NCI-H146 (cell line): ENCODE measurements at places on chromosomes 2 and 18.

DNA sequence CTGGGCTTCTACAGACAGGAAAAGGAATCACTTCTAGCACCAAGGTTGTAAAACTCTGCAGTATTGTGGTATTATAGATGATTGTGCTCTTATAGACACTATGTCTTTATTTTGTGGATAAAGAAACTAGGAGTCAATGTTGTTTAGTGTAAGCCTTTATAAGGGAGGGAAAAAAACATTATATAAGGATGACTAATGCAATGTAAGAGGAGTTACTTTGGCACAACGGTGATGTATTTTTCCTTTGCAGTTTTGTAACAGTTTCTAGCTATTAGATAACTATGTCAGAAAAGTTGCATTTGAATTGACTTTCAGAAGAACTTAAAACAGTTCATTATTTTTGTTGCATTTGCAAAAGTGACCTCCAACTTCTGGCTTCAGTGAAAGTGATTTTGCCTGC is 545.4 kb downstream of the CCDC85A start:
- no peak for DNase-seq

DNA sequence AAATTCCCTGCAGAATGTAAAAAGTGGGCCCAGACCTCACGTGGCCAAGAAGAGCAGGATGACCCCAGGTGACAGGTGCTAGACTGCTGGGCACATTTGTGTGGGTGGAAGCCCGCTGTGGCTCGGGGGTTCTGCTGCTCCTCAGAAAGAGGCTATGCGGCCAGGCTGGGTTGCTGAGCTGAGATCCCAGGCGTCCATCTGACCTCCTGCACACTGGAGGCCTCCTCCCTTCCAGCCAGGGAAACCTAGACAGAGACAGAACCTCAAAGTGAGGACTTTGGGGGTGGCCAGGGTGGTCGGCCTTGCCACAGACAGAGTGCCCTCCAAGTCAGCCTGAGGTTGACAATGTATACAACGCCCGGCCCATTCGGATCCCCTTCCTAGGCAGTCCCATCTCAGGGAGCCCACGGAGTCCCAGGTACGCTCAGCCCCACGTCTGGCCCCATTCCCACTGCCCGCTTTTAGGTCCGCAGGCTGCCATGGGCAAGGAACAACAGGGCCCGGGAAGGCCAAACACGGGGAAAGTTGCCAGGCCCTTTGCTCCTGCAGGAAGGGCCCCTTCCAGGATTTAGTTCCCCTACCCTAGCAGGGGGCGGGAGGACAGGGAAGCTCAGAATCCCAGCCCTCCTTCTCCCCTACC is 75.6 kb downstream of the KIAA2012 start:
- no peak for DNase-seq

DNA sequence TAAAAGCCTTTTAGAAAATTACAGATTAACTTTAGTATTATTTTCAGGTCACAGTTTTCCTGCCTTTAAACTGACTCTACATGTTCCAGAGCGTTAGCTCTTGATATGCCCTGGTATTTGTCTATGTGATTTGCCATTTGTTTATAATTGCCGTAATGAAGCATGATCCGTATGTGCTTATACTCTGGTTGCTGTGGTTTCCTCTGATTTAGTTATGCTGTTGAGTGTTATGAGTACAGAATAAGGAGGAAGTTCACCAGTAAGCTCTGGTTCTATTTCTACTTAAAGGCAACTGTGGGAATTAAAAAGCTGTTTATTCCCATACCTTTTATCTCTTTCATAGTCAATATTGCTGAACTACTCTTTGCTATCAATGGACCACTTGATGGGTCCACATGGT is 123.5 kb downstream of the OSBPL6 start:
- DNase-seq, result no peak

DNA sequence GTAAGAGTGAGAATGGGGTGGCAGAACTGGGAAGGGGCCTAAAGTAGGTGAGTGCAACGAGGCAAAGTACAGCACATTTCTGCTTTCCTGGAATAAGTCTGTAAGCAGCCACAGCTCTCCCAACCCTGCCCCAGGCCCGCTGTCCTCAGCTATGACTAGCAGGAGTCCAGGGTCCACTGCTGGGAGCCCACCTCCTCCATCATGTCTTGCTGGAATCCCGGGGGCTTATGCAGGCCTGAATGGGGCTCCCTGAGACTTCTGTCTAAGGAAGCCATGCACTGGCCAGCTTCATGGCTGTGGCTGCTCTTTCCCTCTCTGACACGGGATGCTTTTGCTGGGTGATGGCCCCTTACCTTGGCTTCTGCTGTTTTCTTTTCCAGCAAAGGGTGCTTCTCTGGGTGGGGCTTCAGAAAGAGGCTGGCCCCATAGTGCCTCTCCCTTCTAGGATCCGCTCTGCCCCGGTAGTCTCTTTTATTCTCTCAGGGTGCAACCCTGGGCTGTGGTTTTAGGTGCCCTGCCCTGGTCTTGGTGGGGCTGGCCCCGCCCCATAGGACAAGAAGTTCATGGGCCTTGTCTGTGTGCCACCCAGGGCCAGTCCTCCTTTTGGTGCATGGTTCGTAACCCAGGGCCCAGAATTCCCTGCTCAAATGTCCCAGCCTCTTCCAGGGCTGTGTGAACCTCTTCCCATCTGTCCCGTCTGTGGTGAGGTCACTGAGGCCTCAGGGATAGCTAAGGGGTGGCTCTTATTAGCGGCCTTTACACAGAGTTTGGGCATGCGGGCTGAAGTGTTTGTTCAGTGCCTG is 33.8 kb upstream of the POLE4 start:
- DNase-seq, result no peak

- no peak for DNase-seq
These were observed 2.4 kb downstream of the POU3F3 start for GRCh38 chr2:104856086-104856972.

DNA sequence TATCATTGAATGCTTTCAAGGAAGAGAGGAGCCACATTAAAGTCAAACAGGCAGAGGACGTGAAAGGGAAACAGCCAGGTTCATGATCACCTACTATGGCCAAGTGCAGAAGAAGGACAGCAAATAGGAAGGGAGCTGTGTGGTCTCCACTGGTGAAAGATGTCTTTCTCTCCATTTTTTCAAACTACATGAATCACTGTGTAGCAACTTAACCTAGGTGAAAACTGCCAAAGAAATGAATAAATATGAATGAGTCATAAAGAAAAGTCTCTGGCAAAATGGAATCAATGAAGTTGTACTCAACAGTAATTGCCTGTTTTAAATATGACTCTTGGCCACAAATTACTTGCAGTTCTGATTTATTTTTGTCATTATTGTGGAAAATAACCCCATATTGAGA is 452.6 kb upstream of the PKDCC start:
- no peak for DNase-seq

GRCh38 chr18:13989199-13989598 is 73.9 kb upstream of the MC2R start:
- no peak for DNase-seq

- peak; percentile 63 for DNase-seq
These were observed 38.8 kb downstream of the NCAPH start for GRCh38 chr2:96374211-96374951.

- no peak for DNase-seq
These were observed 27.6 kb downstream of the ANKMY1 start for GRCh38 chr2:240530181-240530580.

DNA sequence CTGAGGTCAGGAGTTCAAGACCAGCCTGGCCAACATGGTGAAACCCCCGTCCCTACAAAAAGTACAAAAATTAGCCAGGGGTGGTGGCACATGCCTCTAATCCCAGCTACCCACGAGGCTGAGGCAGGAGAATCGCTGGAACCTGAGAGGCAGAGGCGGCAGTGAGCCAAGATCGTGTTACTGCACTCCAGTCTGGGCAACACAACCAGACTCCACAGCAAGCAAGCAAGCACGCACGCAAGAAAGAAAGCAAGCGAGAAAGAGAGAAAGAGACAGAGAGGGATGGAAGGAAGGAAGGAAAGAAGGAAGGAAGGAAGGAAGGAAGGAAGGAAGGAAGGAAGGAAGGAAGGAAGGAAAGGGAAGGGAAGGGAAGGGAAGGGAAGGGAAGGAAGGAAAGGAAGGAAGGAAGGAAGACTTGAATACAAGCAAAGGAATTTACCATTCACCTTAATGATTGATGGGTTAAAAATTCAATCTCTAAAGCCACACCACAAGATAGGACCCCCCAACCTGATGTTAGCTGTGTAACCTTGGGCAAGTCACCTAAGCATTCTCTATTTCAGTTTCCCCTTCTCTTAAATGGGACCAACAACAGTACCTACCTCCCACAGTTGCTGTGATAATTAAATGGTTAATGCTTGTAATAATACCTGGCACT is 181.7 kb downstream of the ATAD2B start:
- DNase-seq, result no peak

DNA sequence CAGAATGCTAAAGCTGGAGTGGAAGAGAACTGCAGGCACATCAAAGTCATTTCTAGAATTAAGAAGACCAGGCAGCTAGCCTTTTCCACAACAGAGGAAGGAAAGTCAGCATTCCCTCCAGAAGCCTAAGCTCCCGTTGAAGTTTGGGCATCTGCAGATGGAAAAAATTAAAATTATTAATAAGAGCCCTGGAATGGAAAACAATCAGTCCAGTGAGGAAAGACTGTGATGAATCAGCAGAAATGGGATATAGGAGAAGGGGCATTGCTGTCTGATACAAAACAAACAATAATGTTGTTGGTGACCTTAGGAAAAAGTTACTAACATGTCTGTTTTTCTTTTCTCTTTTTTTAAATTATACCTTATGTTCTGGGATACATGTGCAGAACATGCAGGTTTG is 450.7 kb upstream of the SLC14A2 start:
- DNase-seq, result no peak

GRCh38 chr2:23940718-23941620 is 706 bp downstream of the UBXN2A start:
- peak; percentile 67 for DNase-seq

DNA sequence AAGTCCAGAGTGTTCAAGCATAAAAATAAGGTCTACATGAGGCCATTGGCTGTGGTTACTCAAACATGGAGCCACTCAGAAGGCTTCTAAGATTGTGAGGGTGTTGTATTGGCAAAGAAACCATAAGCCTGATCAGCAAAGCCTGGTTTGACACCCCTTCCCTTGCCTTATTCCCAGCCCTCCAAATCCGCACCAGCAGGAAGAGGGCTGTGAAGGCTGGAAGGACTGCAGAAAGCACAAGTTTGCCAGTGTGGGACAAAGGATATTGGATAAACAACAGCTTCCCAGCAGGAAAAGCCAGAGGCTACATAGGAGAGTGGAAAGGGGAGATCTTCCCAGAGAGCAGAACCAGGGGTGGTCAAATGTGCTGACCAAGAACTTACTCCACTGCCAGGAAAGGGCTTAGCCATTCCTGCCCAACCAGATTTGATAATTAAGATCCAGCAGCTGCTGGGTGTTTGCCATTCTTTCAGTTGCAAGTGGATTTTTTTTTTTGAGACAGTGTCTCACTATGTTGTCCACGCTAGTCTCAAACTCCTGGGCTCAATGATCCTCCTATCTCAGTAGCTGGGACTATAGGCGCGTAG is 1.5 kb upstream of the PRKAG3 start:
- no peak for DNase-seq

DNA sequence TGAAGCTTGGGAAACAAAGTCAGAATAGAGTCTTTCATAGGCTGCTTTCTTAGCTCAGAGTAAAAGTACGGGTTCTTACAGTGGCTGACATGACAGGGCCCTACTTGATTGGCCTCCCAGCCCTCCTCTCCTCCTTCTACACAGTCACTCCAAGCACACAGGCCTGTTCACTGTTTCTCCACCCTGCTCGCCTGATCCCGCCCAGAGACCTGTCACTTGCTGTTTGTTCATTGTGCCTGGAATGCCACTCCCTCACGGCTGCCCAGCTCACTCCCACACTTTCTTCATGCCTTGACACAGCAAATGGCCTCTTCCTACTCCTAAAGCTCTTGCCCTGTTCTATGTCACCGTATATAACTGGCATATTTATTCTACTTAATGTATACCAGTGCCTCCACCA is 104.8 kb downstream of the MAP4K4 start:
- no peak for DNase-seq

DNA sequence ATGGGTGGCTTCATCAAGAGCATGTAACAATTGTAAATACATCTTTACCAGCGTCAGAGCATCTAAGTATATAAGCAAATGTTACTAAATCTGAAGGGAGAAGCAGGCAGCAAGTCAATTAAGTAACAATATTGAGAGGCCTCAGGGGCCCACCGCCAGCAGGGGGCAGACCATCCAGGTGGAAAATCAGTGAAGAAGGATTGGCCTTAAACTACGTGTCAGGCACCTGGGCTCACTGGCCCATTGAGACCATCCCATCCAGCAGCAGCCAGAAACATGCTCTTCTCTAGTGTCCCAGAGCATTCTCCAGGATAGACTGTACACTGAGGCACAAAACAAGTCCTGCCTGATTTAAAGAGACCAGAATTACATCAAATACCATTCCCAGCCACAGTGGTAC is 96.2 kb upstream of the SNTG2 start:
- DNase-seq, result peak; percentile 4

DNA sequence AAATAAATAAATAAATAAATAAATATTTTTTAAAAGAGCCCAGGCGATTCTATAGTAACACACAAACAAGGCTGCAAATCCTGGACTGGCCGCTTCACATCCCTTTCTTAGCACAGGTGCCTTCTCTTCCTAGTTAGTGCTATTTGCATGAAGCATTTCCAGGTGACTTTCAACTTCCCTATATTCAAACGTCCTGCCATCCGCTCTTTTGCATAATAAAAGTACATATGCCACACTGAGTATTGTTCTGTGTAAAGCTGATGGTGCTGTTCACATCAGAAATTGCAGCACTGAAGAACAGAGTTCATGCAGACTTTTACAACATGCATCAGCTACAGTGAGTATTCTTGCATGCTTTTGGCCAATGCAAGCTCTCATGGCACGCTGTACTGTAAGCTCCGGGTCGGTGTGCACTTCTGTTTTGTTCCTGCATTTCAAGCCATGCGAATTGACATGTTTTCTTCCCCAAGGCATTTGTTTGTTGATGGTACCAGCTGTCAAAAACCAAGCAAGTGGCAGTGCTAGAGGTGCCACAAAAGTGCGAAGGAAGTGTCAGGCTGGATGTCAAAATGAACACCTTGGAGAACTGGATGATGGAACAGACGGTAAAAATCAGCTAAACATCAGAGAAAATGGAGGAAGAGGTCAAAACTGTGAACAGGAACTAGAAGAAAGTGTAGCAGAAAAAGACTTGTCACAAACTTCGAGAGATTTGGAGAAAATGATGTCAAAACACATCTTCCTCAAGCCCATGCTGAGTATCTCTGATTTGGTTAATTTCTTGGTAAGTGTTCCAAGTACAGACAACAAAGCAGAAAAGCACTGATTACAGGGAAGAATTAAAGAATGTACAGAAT is 25.5 kb upstream of the CEP68 start:
- DNase-seq, result no peak
